ENCODE measurements at places on chromosomes 4 and X. TPM values are rescaled to one million over a fixed set of nuclear protein-coding genes. Genes with fewer than 3 reads are reported as not detected.

Gene TMPRSS11B
- polyA plus RNA-seq, result 0.03 TPM

Gene SLC25A43
- polyA plus RNA-seq, result 13.2 TPM

Gene ENPEP
- 24.6 TPM for polyA plus RNA-seq

Gene NOX1
- polyA plus RNA-seq, result 1.8 TPM

Gene PCDH18
- 39.0 TPM for polyA plus RNA-seq

Gene KCTD8
- polyA plus RNA-seq, result 0.78 TPM

Gene ADH4
- 14.4 TPM for polyA plus RNA-seq

Gene GRIPAP1
- 51.4 TPM for polyA plus RNA-seq

Gene CABS1
- polyA plus RNA-seq, result not detected

GRCh38 chr4:3385711-3386420 is 55.9 kb upstream of the HGFAC start:
- peaks cover 22% of the 10 kb centered on the region for H3K4me1 ChIP-seq
- peak overlapping the region; percentile 34 for H3K4me3 ChIP-seq
- no peak overlapping the region for H3K27ac ChIP-seq
- H3K36me3 ChIP-seq, result no peaks in the 10 kb centered on the region

DNA sequence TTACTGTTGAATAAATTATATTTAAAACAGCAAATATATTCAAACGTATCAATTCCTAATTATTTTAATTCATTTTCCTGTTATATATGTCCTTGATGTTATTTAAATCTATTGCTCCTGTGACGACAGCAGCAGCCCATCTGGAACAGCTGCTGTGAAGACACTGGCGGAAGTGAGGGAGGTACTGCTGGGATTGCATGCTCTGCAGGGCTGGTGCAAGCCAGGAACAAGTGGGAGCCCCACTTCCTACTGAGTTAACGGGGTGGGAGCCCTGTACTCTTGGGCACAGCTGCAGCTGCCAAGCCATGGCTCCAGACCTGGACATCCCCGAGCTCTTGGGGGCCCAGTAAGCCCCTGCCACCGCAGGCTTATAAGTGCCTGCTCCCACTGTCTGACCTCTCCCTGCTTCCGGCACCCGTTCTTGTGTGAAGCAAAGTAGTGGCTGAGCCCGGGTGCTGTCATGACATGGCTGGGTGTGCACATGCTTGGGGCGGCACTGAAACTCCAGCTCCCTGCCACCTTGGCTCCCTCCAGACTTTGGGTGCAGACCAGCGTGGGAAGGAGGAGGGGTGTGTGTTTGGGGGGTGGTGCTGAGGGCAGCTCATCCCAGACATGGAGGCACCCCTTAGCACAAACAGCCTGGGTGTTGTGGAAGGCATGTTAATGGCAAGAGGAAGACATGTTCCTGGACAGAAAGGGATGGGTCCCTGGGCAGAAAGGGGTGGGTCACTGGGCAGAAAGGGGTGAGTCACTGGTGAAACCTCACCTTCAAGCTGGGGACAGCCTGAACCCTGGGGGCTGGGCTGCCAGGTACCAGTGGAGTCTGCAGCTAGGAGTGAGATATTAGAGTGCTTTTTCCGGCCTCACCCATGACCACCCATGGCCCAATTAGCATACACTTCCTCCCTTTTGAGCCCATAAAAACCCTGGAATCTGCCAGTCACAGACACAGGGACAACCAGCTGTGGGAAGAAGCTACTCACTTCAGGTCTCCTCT is 1981.3 kb upstream of the IGFBP7 start:
- no peaks in the 10 kb centered on the region for H3K36me3 ChIP-seq
- H3K4me1 ChIP-seq, result no peaks in the 10 kb centered on the region
- DNase-seq, result no peak

DNA sequence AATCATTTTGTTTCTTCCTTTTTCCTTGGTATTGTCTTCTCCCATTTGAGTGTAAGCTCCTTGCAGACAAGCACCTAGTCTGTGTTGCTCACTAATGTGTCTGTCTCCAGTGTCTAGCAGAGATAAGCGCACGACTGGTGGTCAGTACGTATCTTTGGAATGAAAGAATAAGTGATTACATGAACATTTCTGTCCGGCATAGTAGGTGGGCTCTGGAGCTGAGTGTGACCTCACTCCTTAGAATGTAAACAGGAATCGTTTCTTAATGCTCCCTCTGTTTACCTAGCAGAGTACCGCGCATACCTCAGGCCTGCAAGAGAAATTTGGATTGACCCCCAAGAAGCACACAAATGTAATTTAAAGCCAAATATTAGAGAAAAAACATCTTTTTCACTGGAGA is 235.4 kb downstream of the MAML3 start:
- H3K4me1 ChIP-seq, result peaks cover 14% of the 10 kb centered on the region
- peak overlapping the region; percentile 45 for H3K27ac ChIP-seq
- no peaks in the 10 kb centered on the region for H3K27me3 ChIP-seq
- H3K36me3 ChIP-seq, result no peaks in the 10 kb centered on the region

DNA sequence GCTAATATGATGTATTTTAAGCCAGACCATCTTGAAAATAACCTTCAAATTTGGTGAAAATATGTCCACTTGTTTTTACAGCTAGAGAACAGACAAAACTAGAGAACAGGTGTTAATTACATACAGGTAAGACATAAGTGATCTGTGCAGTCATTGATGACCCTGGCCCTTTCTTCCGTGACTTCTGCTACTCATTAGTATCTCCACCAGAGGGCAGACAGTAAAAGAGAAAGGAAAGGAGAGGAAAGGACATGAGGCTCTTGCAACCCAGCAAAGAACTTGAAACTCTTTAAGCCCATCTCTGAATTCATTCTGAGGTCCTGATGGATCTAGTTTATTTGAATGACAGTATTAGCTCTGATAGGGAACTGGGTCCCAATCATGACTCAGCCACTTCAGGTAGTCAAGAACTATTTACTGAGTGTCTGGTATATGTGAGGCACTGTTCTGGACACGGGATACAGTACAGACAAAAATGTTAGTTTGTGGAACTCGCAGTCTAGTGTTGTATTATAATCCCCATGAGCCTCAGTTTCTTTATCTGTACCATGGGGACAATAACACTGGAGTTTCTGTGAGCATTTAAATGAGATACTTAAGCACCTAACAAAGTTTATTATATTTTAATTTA is 121.0 kb upstream of the TEX13D start:
- H3K27me3 ChIP-seq, result no peaks in the 10 kb centered on the region
- H3K27ac ChIP-seq, result no peak overlapping the region
- H3K4me1 ChIP-seq, result no peaks in the 10 kb centered on the region
- DNase-seq, result peak; percentile 17
- H3K36me3 ChIP-seq, result no peaks in the 10 kb centered on the region

GRCh38 chr4:10655968-10656367 is 28.6 kb downstream of the CLNK start:
- H3K4me3 ChIP-seq, result no peak overlapping the region
- H3K36me3 ChIP-seq, result no peaks in the 10 kb centered on the region

DNA sequence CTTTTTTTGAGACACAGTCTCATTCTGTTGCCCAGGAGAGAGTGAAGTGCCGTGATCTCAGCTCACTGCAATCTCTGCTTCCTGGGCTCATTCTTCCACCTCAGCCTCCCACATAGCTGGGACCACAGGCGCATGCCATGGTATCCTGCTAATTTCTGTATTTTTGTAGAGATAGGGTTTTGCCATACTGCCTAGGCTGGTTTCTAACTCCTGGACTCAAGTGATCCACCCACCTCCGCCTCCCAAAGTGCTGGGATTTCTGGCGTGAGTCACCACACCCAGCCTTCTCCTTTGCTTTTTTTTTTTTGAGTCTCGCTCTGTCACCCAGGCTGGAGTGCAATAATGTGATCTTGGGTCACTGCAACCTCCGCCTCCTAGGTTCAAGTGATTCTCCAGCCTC is 94.1 kb downstream of the PDS5A start:
- no peak overlapping the region for H3K4me3 ChIP-seq
- H3K36me3 ChIP-seq, result peaks cover 38% of the 10 kb centered on the region
- no peak overlapping the region for H3K27ac ChIP-seq
- no peaks in the 10 kb centered on the region for H3K4me1 ChIP-seq

GRCh38 chr4:111601671-111602070 is 543.6 kb upstream of the FAM241A start:
- H3K27ac ChIP-seq, result no peak overlapping the region
- no peak for DNase-seq
- H3K36me3 ChIP-seq, result no peaks in the 10 kb centered on the region
- no peaks in the 10 kb centered on the region for H3K4me1 ChIP-seq
- no peak overlapping the region for H3K4me3 ChIP-seq

DNA sequence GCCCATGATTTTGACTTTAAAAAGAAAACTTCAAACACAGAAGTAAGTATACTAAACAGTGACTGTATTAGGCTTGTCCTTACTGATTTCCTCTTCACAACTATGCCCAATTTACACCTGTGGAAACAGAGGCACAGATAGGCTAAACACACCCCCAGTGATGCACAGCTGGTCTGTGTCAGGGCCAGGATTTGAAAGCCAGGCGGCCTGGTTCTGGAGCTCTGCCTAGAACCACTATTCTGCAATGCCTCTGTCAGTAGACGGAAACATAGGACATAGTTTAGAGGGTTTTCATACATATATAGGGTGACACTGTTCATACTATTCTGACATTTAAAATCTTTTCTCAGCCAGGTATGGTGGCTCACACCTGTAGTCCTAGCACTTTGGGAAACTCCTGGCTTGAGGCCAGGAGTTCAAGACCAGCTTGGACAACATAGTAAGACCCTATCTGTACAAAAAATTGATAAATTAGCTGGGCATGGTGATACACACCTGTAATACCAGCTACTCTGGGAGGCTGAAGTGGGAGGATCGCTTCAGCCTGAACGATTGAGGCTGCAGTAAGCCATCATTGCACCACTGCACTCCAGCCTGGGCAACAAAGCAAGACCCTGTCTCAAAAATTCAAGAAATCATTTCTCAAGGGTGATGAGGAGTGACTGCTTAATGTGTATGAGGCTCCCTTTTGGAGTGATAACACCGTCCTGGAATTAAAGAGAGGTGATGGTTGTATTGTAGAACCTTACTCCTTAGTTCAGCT is 23.0 kb upstream of the CBR4 start:
- H3K4me1 ChIP-seq, result no peaks in the 10 kb centered on the region
- H3K27ac ChIP-seq, result no peak overlapping the region
- no peak overlapping the region for H3K4me3 ChIP-seq
- H3K27me3 ChIP-seq, result no peaks in the 10 kb centered on the region
- H3K36me3 ChIP-seq, result no peaks in the 10 kb centered on the region

DNA sequence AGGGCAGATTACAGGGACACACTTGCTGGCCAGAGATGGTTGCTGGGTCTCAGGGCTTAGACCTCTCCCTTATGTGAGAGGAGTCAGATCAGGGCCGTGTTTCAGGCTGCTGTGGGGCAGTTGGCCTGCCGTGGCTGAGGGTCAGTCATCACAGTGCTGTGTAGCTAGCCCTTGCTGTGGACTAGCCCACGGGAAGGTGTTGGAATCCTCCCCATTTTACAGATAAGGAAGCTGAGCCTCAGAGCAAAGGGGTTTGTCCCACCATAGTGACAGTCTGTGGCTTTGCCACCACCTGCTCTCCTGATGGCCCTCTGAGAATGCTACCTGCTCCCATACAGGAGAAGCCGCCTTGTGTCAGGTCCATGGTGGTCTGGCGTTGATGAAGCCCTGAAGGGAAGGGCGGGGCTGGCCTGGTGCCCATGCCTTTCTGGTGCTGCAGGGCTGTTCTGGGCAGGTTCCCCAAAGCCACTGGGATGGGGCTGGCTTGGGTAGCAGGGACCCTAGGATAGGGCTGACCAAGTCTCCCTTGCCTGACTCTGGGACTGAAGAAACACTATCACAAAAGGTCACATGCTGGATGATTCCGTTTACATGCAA is 2.4 kb upstream of the FAM53A start:
- peaks cover 9% of the 10 kb centered on the region for H3K36me3 ChIP-seq
- no peak overlapping the region for H3K4me3 ChIP-seq
- peaks cover 3% of the 10 kb centered on the region for H3K27me3 ChIP-seq
- no peak overlapping the region for H3K27ac ChIP-seq
- no peak for DNase-seq

DNA sequence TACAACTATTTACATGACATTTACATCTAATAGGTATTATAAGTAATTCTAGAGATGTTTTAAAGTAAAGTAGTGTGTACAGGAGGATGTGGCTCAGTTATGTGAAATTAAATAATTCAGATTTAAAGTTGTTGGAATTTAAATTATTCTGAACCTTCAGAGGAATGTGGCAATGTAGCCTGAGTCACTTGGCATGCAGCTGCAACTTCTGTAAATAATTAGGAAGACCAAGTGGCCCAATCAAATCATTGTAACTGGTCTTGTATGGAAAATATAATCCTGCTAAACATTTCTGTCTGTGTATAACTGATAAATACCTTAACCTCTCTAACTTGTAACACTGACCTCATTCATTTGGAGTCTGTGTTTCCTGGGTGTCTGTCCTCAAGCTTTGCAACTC is 828.9 kb downstream of the GLUD2 start:
- H3K4me1 ChIP-seq, result no peaks in the 10 kb centered on the region
- DNase-seq, result no peak
- no peak overlapping the region for H3K27ac ChIP-seq
- no peaks in the 10 kb centered on the region for H3K27me3 ChIP-seq
- H3K36me3 ChIP-seq, result no peaks in the 10 kb centered on the region
- H3K4me3 ChIP-seq, result no peak overlapping the region

- H3K4me3 ChIP-seq, result no peak overlapping the region
- no peak for DNase-seq
- H3K4me1 ChIP-seq, result no peaks in the 10 kb centered on the region
- H3K36me3 ChIP-seq, result no peaks in the 10 kb centered on the region
- H3K27ac ChIP-seq, result no peak overlapping the region
These were observed 609.3 kb upstream of the IGFBP7 start for GRCh38 chr4:57719456-57719855.

DNA sequence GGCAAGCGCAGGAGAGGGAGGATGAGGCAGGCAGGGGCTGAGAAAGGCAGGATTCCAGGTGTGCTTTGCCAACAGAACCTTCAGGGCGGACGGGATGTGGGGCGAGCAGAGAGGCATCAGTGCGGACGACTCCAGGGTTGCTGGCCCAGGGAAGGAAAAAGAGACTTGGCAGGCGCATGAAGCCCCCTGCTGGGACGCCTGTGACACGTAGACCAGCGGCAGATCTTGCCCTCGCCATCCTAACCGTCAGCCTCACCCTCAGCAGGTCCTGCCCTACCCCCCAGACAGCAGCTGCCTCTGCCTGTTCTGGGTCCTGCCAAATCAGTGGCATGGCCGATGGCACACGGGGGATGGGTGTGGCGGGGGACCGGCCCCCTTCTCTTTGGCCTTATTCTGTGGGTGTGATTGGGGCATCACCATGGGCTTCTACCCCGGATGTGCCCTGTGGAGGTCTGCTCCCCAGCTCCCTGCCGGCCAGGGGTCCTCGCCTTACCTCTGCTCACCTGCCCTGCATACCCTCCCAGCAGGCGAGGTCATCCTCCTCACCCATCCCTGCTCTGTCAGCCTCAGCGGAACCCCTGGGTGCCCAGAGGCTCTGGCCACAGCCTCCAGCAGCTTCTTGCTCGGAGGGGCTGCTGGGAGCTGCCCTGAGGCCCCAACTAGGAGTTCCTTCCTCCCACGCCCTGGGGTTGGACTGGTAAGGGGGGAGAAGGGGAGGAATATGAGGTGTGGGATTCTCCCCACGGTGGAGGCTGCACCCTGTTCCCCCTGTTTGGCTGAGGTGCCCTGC is 2.9 kb upstream of the SH3BP2 start:
- H3K36me3 ChIP-seq, result no peaks in the 10 kb centered on the region
- no peak overlapping the region for H3K4me3 ChIP-seq
- H3K27me3 ChIP-seq, result no peaks in the 10 kb centered on the region
- H3K4me1 ChIP-seq, result peaks cover 32% of the 10 kb centered on the region
- DNase-seq, result peak; percentile 2
- no peak overlapping the region for H3K27ac ChIP-seq

- no peaks in the 10 kb centered on the region for H3K4me1 ChIP-seq
- no peak overlapping the region for H3K4me3 ChIP-seq
- H3K27me3 ChIP-seq, result no peaks in the 10 kb centered on the region
- DNase-seq, result no peak
- H3K27ac ChIP-seq, result no peak overlapping the region
These were observed 7.1 kb downstream of the OFD1 start for GRCh38 chrX:13741695-13742094.

GRCh38 chr4:90546114-90546513 is 418.9 kb downstream of the CCSER1 start:
- H3K4me3 ChIP-seq, result no peak overlapping the region
- H3K27me3 ChIP-seq, result no peaks in the 10 kb centered on the region
- no peak for DNase-seq
- no peak overlapping the region for H3K27ac ChIP-seq
- H3K36me3 ChIP-seq, result no peaks in the 10 kb centered on the region
